ENCODE measurements at places on chromosomes 7 and 10.

DNA sequence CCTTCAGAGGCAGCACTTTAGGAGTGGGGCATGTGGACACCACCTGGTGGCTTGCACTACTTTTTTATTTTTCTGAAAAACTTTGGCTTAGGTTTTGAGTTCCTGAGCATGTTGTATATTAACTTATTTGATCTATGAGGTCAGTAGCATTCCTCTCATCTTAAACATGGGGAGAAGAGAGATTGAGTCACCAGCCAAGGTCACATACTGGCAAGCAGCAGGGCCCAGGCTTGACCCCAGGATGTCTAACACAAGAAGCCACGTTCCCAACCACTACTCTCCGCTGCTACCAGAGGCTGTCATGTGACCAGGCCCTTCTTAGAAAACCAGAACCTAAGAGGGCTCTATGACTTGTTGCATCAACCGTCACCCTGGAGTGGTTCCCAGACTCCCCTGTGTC, 210.3 kb upstream of the GPR26 start:
- no peak for DNase-seq

- DNase-seq = no peak
These were observed 56.8 kb downstream of the EPDR1 start for GRCh38 chr7:37977243-37977642.

DNA sequence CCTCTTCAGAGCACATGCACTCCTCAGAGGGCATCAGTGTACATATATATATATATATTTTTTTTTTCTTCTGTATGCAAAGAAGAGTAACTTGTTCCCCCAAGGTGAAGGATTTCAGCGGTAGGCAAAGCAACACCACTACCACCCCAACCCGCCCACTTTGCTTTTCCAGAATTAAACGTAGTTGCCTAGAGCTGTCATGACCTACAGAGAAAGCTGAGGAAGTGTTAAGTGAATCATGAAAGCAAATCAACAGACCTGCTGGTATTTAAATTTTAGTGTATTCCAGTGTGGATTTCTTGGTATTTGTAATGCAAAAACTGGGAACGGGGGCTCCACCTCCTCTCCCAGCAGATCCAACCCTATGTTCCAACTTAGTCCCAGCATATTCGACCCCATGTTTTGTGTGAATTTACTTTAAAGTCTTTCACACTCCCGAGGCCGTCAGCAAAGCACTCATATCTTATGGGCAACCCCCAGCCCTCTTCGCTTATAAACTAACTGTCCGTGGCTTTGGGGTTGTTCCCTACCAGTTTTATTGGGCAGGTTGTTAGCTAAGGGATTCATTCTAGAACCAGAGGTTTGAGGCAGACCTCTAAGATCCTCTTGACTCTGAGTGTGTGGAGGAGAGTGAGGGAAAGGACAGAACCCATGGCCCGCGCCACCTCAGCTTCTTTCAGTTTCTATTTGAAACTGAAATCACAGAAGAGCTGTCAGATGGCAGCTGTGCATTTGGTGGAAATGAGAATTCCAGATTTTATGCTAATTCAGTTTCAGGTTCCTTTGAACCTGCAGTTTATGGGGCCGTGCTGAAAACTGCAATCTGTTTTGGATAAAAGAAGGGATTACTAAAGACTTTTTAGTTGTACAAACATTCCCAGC, 450.2 kb upstream of the GALNT17 start:
- DNase-seq = no peak

- DNase-seq = no peak
These were observed 3.5 kb upstream of the SRRM3 start for GRCh38 chr7:76198202-76198601.

DNA sequence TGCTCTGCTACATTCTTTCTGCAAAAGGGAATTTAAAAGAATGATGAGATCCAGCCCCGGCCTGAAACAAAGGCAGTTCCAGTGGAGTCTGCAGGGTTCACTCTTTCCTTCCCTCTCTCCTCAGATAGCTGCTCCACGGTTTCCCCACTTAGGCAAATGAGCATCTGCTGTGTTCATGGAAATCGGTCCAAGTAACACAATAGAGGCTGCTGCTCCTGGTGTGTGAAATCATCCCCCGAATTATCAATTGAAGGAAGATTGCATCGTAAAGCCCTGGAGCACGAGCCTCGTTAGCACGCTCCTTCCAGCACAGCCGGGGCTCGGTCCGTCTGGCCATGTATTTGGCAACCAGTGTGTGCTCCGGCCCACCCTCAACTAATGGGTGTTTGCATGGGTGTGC, 108.3 kb upstream of the DPP6 start:
- DNase-seq = no peak

- DNase-seq = no peak
These were observed 183.6 kb downstream of the PFKFB3 start for GRCh38 chr10:6386346-6386745.

- no peak for DNase-seq
These were observed 79.9 kb downstream of the HIP1 start for GRCh38 chr7:75658802-75659201.

DNA sequence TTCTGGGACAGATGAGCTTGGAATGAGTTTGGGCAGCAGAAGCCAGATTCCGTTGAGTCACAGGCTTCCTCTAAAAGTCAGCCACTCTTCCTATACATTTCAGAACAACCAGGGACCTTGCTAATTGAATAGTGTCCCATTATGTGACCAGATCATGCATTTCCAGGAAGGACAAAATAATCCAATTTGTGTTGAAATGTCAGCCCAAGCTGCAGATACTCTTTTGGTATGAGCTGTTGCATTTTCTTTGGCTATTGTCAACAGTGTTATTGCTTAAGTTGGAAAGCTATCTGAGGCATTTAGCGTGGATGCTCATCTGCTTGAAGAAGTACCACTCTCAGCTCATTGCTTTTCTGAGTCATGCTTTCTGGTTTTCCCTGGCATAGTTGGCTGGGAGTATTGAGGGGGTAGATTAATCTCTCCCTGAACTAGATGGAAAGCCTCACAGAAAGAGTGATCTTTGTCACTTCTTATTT, 223.7 kb upstream of the HABP2 start:
- no peak for DNase-seq

DNA sequence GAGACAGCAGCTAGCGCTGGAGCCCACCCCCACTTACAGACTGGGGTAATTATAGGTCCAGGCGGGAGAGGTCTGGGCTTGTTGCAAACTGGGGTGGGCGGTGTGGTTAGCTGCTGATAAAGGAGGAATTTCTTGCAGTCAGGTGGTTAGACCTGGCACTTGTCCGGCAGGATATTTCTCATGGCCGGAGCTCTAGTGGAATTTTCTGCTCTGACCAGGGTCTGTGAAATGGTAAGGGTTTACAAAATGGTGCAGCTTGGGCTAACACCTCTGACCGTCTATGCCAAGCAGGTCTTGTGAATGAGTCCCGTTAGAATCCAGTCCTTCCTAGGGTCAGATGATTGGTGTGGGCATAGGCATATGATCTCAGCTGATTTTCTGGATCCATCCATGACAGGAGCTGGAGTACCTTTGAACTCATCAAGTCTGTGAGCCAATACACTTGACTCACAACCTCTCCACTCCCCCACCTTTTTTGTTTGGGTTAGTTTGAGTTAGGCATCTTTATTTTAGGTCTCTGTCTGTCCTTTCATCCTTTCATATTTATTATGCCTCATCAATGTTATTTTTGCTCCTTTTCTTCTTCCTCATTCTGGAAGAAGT, 213.4 kb downstream of the SUGCT start:
- DNase-seq = no peak

GRCh38 chr7:29859104-29859503, 52.8 kb downstream of the WIPF3 start:
- DNase-seq = no peak

DNA sequence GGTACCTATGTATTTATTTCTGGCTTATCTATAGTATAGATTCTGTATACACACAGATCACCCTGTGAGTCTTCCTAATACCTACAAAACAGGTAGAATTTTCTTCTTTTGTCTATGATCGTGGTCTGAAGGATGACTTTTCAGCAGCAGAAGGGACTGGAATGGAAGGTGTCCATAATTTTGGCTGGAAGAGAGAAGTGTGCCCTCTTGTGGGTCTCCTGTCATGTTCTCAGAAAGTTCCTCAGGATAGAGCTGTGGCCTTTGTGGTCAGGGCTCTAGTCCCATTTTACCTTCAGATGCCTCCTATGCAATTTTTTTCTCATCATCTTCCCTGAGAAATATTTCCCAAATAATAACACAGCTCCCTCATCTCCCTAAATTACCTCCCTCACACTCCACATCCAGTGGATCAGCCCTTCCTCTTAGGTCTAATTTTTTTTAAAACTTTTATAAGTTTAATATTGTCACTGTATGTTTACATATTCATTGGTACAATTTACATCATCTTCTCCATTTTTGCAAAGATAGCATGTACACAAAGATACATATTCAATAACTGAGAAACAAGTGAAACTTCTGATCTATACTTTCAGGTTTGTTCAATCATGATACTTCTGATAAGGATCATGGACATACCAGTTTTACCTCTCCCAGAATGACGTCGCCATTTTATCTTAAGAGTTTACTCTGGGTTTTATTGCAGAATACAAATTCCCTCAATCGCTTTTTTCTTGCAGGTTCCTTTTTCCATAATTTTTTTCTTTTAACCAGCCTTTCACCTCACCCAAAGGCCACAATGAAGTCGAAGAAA, 112.7 kb downstream of the REEP3 start:
- DNase-seq = no peak

GRCh38 chr7:33559324-33559710, 346.0 kb upstream of the BMPER start:
- DNase-seq = no peak

DNA sequence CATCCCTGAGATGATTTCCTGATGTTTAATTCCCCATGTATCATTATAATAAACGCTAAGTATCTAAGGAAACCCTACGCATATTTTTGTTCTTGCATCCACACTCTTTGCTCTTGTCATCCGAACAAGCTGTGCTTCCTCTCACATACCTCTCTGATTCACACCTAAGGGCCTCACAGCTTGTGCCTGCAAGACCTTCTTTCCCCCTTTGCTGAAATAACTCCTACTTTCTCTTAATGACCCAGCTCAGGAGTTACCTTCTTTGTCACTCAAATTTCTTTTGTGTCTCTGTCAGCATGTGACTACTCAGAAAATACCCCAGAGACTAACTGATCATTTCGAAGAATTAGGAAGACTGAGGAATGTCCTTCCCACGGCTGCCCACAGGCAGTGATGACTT, 209.3 kb upstream of the IMMP2L start:
- no peak for DNase-seq

GRCh38 chr7:133650487-133651300, 397.8 kb downstream of the EXOC4 start:
- no peak for DNase-seq

DNA sequence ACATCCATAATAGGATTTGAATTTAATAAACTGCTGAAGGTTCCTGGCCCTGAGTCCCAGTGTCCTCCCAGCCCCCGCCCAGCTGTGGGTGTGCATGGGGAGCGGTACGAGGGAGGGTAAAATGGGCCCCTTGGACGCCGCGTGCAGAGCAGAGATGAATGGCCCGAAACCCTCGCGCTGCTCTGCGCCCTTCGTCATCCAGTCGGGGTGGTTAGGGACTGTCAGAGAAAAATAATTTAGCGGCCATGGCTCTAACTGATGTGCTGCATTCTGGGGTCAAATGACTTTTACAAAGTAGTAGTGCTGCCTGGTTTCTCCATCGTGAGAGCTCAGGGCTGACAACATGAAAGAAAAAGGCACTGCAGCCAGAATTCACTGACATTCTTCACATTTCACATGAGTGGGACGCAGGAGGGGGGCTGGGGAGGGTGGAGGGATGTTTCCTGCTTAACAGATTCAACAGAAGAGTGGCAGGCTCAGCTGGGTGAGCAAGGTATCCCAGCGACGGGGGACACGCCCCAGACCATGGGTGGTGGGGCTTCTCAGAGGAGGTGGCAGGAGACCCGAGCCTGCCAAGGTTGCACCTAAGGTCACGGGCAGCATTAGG, 304.5 kb downstream of the WDR37 start:
- no peak for DNase-seq

- DNase-seq = no peak
These were observed 37.1 kb downstream of the SKIDA1 start for GRCh38 chr10:21488246-21488956.

GRCh38 chr10:79438021-79438698, 7.3 kb downstream of the ZCCHC24 start:
- peak; percentile 34 for DNase-seq

DNA sequence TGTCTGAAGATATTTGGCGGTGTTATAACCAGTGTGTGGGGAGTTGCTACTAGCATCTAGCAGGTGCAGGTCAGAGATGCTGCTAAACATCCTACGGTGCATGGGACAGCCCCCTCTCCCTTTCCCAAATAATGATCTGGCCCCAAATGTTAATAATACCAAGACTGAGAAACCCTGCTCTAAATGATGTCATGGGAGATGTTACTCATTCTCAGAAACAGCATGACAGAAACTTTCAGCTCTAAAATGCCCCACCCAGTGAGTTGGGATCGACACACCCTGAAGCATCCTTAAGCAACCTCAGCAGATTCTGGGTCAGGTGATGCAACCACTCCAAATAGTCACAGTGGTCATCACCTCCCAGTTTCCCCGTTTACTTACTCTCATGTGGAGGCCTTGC, 108.8 kb upstream of the MPP7 start:
- no peak for DNase-seq

DNA sequence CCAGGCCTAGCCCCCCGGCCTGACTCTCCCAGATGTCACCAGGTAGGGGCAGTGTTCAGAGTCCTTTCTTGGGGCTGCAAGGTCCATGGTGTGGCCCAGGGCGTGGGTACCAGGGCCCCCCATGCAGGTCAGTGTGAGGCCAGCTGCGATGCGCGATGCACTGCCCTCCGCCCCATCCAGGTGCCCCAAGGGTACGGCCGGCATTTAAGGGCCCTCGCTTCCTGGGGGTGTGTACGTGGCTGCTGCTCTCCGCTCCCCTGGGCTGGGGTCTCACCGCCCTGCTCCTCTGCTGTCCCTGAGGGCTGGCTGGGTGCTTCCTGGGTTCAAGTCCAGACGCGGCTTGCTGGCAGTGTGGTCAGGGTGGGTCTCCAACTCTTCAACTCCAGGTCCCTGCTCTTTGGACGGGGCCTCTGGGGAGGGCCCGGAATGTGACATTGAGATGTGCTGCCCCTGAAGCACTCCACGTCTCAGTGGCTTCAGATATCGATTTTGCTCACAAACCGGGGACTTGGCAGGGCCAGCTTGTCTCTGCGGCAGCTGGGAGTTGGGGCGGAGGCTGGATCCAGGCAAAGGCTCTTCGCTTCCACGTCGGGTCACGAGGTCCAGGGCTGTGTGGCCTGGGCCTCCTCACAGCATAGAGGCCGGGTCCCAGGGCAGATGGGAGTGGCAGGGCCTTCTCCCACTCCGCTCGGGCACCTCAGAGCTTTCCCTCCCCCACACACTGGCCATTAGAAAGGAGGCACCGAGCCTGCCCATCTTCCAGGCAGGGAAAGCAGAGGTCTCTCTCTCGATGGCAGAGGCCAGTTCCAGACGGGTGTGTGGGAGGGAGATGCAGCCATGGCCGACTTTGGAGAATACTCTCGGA, 93.2 kb downstream of the UNCX start:
- DNase-seq = no peak
